Fibroblast of skin of right biceps (primary cell): ENCODE measurements at places on chromosomes 6 and 20.

GRCh38 chr20:62088258-62089127 lies 22.8 kb upstream of the TAF4 start:
- peak; percentile 59 for DNase-seq

- no peak for DNase-seq
Measured at GRCh38 chr6:95658886-95659285, 81.6 kb downstream of the MANEA start.

DNA sequence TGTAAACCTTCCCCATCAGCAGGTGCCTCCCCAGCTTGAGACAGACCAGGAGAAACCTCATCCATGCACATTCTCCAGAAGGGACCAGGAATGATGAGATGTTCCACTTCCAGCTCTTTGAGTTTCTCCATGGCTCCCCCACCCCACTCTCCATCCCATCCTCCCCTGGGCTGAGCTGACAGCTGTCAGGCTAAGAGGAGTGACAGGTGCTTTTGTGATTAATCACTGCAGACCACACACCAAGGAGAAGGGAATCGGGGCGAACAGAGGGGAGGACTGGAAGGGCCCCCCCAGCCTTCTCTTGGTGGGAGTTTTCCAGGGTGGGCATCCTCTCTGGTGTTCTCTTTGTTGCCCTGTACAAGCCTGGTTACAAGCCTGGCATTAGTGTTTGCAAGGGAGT lies 56.1 kb upstream of the ZFAND3 start:
- no peak for DNase-seq

DNA sequence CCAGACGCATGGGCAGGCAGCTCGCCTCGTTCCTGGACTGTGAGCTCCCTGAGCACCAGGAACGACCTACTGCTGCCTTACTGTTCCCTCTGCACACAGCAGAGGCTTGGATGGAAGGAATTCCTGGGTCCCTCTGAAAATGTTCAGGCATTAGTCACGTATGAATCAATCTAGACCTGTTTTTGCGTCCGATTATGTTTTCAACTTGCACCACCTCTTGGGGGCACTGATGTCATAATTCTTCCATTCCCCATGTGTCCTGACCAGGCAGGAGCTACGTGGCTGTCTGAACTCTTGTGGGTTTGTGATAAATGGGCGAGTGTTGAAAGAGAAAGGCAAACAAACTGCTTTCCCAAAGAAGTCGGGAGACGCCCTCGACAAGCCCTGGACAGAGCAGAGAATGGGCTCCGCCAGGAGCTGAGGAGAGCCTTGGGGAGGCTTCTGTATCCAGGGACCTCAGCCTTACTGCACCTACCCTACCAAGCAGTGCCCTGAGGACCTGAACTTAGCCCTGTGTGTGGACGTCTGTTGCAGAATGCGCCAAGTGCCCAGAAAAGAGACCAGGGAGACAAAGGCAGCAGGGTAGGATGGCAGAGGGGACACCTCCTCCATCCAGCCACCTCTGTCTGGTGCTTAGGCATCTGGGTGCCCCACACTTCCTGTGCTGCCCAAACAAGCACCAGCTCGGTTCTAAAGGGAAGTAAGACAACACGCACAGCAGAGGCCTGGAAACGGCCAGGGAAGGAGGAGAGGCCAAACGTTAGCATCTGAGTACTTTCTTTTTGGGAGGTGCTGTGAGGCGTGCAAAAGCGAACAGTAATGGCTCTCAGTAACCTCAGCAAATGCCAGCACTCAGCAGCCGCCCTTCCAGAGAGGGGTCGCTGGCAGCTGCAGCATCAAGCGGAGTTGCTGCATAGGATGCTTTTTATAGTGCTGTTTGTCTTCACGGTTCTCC lies 124.2 kb downstream of the LY86 start:
- DNase-seq, result peak; percentile 91

- DNase-seq, result peak; percentile 97
Measured at GRCh38 chr20:37202267-37202943, 23.1 kb upstream of the MROH8 start.

DNA sequence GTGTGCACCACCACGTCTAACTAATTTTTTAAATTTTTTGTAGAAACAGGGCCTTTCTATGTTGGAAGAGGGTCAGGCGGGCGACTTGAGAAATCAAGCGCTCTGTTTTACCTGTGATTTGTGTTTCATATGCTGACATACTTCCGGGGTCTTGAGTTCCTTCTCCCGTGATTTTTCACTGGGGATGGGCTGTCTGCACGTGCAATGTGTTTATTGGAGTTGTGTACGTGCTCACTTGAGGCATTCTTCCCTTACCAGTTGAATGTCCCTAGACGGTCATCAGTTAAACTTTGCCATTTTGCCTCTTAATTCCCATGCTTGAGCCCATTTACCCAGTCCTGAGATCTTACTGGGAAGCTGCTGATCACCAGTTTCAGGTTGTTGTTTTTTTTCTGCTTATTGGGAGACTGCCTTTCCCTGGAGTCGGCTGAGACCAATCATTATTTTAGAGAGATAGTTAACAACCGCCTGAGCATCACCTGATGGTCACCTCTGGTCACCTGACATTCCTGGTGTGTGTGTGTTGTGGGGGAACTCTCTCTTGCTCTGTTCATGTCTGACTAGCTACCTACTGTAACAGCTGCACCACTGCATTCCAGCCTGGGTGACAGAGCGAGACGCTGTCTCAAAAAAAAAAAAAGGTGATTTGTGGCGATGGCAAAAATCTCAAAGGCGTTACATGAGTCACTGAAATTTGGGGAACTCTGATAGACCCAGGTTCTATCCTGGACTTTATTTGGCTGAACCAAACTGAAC lies 34.8 kb upstream of the NCOA3 start:
- DNase-seq, result no peak

DNA sequence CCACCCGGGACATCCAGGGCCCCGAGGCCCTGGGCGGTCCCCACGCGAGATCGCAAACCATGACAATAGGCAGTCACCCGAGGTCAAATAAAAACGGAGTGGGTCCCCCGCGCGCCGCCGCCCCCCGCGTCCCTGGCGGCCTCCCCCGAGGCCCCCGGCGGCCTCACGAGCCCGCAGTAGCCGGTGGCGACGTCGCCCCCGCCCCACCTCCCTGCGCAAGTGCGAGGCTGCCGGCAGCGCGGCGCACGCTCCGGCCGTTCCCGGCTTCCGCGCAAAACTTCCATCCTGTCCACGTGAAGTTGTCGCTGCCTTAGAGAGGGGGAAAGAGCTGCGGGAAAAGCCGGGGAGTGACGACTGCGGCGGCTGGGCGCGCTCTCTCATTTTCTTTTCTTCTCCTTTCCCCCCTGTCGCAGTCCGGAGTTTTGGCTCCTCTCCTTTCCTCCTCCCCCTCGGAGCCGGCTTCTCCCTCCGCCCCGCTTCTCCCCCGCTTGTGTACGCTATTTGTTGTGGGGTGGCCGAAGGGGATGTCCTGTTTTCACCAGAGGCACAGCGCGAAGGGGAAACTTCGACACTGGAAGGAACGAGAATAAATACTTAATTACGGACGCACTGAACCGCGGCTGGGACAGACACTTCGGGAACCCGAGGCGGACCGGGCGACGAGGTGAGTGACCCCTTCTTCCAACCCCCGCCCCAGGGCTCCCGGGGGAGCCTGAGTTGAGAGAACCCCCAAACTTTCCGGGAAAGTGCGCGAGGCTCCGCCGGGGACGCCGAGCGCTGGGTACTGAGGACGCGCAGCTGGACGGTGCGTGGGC lies at the start of gene EYA4:
TSS of gene EYA4 (plus strand) at position 272 of the 815 bp plus-strand sequence. CDS start 33,424 bp downstream, outside the sequence.
- DNase-seq, result peak; percentile 36

- no peak for DNase-seq
Measured at GRCh38 chr6:108689272-108690161, 128.8 kb downstream of the FOXO3 start.

- DNase-seq, result peak; percentile 27
Measured at GRCh38 chr6:147390909-147391536, 117.5 kb upstream of the SAMD5 start.

DNA sequence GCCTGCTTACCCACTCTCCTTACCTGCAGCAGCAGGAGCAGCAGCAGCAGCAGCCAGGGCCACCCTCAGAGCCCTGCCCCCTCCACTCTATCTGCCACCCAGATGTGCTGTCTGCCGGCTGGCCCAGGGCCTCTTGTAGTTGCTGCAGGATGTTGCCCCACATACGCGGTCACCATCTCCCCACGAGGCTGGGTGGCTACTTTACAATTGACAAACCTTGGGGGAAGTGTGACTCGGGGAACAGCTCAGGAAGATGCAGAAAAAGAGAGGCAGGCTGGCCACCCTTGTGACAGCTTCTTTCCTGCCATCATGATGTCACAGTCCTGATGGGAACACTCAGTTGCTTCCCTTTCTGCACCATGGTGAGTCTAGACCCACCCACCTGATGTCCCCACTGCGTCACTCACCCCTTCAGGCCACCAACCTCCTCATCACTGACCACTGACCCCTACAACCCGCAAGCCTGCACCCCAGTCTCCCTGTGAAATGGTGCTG lies 14.5 kb downstream of the TREM1 start:
- DNase-seq, result no peak

DNA sequence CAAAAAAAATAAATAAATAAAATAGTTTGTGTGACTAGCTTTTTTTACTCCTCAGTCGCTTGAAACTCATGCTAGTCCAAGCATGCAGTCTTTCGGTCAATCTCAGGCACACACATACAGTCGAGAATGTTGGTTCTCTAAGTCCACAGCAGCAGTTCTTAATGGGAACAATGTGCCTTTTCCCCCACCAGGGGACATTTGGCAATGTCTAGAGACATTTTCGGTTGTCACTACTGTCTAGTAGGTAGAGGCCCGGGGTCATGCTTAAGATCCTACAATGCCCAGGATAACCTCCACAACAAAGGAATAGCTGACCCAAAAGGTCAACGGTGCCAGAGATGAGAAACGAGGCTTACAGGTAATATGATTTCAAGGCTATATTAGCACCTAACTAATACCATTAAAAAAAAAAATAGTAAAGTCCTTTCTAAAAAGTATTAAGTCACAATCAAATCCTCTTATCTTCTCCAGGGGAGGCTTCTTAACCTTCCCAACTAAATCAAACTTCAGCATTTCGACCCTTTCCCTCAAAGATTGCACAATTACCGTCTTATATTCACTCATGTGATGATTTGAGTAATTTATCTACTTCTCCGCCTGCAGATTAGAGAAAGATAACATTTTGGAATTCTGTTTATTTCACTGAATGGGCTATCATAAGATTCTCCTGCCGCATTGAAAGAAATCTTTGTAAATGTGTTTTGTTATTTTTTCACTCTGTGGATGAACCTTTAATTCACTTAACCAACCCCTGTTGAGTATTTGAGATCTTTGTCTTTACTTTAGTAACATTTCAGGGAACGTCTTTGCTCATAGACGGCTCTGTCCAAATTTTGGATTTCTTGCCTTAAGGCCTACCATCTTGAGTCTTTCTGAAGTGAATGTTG lies 8.1 kb upstream of the SALL4 start:
- DNase-seq, result no peak

DNA sequence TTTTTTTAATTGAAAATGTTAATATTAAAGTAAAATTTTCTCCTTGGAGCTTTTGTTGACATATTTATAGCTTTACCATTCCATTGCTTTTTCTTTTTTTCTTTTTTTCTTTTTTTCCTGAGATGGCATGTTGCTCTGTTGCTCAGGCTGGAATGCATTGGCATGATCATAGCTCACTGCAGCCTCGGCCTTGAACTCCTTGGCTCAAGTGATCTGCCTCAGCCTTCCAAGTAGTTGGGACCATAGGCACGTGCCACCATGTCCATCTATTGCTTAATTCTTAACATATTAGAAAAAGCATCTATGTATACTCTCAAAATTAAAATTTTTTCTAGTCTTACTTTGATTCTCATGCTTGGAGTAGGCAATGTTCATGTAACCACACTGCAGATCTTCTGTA lies 43.0 kb downstream of the RALGAPB start:
- DNase-seq, result no peak

DNA sequence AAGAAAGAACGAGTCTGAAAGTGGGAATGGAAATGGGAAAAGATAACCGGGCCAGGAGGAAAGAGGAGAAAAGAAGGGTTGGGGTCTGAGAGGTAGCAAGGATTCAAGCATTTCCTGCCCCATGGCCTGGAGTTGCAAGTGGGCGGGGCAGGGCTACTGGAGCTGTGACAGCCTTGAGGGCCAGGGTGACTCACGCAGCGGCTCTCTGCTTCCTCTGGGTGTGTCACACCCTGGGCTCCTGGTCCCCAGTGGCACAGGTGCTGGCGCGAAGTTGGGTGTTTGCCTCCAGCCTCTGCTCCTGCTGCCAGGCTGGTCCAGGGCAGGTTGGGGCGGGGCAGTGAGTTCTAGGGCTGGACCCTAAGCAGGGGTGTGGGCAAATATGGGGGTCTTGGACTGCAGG lies 3.3 kb upstream of the ULBP3 start:
- peak; percentile 39 for DNase-seq

DNA sequence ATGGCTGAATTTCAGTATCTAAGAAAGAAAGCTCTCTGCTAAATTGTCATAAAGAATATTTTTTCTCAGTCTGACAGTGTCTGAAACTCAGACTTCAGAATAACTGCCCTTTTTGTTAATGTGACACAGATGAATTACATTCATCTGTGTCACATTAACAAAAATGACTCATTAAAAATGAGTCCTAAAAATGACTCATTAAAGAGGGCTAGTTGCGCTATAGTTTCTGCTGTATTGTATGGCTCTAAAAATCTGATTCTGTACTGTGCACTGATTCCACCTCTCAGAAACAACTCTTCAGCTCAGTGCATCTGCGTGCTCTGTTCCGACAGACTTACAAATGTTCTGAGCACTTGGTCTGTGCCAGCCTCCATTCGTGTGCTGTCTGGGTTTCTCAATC lies 15.0 kb downstream of the RNF114 start:
- DNase-seq, result peak; percentile 84

GRCh38 chr6:13368079-13368730 lies 39.9 kb upstream of the TBC1D7 start:
- DNase-seq, result no peak

- DNase-seq, result peak; percentile 87
Measured at GRCh38 chr6:157316871-157317814, 6.2 kb downstream of the TMEM242 start.

GRCh38 chr6:36926708-36927513 lies 27.6 kb upstream of the PI16 start:
- DNase-seq, result no peak

DNA sequence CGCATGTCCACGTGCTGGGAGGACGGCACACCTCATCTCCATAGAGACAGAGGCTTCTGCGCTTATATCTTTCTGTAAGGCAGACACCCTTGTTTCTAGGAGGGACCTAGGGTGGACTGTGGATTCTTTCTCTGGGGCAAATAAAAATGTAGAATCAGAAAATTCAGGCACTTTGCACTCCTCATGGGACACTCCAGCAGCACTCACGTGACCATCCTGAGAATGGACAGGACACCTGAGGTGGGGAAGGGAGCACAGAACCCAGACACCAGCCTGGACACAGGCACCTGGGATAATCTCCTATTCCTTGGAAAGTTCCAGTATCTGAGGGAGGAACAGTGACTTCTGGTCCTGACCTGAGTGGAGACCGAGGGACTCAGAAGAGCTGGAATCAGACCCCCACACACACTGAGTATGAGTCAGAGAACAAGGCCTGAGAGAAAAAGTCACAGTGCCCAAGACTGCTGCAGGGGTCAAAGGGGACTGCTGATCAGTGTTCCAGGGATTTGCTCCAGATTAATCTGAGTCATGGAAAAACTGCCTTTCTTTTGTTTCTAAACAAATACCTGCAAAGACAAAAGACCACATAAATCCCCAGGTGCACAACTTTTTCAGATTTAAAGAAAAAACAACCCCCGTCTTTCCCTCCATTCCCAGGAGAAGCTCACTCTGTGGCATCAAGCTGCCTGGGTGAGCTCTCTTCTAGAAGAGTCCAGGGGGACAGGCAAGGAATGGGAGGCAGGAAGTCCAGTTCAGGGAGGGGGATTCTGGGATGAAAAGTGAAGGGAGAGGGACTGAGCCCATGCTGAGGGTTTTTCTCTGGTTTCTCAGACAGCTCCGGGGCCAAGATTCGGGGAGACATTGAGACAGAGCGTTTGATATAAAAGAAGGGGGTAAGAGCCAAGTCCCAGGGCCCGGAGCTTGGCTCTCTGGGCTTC lies 35.6 kb upstream of the MICB start:
- no peak for DNase-seq

GRCh38 chr20:62409931-62410745 lies 3.1 kb upstream of the CABLES2 start:
- peak; percentile 8 for DNase-seq
